ENCODE measurements at places on chromosomes 13 and 19.

GRCh38 chr19:40933025-40933424, 51.0 kb upstream of the CYP2A7 start:
- no peak for DNase-seq

DNA sequence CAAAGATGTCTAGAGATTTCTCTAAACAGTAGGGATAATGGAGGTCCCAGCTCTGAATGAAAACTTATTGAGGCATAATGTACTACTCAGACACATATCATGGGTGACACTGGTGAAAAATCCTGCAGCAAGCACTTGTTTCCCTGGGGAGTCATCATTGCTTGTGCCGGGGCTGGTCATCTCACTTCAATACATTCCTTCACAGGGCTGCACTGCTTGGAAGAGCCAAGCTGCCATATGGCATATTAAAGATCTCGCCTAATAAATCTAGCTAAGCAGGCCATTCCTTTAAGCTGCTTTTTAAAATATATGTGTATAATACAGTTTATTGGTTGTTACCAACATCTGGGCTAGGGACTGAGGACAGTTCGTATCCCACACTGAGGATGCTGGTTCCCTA, 332.2 kb upstream of the GPC6 start:
- DNase-seq = peak; percentile 61

- DNase-seq = no peak
Observed at GRCh38 chr19:39136225-39136940, 10.8 kb downstream of the PAK4 start.

DNA sequence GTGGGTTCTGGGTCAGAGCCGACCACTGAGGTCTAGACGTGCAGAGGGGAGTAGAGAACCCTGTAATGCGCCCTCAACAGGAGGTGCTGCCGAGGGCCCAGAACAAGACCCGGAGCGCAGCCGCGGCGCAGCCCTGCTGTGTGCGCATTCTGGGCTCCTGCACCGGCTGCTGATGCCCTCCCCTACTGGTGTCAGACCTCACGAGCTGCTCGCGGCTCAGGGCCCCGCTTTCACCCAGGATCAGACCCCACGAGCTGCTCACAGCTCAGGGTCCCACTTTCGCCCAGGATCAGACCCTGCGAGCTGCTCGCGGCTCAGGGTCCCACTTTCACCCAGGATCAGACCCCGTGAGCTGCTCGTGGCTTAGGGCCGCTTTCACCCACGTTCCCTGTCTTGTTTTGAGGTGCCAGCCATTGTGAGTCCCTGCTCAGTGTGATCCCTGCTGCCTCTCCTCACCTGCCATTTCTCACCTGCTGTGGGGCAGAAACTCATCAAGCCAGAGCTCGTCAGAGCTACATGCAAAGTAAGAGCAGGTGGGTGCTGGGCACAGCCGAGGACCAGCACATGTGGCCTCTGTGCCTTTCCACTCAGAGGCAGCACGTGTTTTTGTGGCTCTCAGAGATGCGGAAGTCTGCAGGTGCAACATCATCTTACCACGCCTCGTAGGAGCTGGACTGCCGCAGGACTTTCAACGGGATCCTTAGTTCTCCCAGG, 47.0 kb upstream of the C13orf46 start:
- DNase-seq = no peak

- DNase-seq = no peak
Observed at GRCh38 chr19:55831846-55832245, at the start of gene NLRP11. Gene NLRP11, minus strand, starts transcription at chr19:55831999. Its CDS starts 13,825 bp downstream, at chr19:55818174.

DNA sequence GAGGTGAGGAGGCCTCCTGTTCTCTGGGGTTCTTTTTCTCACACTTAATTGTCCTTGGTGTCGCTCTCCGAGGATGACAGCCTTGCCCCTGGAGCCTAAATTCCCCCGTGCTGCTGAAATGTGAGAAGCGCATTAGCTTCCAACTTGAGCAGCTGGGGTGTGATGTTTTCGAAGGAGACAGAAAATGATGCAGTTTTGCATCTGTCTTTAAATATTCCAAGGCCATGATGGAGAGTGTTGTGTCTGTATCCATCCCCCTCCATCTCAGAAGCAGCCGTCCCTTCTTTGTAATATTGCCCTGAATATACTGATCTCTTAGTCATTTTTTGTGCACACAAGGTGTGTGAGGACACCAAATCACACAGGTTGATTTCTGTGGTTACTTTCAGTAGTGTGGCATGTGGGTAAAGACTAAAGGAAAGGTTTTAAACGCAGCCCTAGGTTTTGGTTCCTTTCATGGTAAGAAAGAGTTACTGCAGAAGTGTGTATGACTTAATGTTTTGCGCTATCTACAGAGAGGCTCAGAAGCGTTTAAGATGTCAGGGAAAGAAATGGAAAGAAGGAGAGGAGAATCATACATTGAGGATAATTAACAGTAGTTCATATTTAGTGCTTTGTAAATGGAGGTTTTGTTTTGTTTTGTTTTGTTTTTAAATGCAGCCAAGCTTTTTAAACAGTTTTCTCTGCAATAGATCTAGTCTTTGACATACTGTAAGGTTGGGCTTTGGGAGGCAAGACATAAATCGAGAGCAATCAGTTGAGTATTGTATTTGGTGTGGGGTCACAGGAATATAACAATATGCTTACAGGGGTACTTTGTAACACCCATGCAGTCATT, 1.6 kb downstream of the NBEA start:
- DNase-seq = peak; percentile 32

DNA sequence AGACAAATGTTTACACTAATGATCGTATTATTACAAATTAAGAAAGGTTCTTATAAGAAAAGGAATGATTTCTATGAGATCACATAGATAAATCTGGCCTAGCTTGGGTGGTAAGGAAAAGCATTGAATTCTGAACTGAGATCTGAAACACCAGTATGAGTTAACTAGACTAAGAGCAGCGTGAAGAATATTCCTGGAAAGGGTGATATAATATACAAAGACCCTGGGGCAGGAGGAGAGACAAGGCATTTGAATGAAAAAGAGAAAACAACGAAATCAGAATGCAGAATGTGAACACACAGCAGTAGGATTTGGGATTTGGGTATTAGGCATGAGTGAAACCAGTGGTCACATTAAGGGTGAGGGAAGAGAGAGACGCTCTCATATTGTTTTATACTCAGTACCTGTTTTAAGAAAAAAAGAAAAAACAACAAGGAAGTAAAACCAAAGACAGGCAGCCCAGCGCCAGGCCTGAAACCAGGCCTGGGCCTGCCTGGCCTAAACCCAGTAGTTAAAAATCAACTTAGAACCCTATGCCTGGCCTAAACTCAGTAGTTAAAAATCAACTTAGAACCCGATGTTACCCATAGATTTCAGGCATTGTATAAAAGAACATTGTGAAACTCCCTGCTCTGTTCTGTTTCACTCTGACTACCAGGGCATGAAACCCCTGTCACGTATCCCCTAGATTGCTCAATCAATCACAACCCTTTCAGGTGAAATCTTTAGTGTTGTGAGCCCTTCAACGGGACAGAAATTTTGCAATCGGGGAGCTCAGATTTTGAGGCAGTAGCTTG, 287.1 kb downstream of the ITGBL1 start:
- DNase-seq = no peak

- DNase-seq = no peak
Observed at GRCh38 chr19:16026131-16026530, 50.2 kb upstream of the TPM4 start.

DNA sequence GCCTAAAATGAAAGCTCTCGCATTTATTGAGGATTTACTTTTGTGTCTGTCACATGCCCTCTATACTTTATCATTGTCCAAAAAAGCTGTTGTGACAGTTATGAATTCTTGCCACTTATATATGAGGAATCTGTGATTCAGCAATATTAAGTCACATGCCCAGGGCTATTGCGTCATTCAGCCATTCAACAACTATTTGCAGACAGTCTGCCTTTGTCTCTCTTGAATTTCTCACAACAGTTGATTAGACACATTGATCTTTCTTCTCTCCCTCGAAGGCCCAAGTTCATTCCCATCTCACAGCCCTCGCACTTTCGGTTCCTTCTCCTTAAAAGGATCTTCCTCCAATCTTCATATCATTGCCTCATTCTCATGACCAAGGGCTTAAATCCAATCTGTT, 342.6 kb downstream of the MZT1 start:
- no peak for DNase-seq

DNA sequence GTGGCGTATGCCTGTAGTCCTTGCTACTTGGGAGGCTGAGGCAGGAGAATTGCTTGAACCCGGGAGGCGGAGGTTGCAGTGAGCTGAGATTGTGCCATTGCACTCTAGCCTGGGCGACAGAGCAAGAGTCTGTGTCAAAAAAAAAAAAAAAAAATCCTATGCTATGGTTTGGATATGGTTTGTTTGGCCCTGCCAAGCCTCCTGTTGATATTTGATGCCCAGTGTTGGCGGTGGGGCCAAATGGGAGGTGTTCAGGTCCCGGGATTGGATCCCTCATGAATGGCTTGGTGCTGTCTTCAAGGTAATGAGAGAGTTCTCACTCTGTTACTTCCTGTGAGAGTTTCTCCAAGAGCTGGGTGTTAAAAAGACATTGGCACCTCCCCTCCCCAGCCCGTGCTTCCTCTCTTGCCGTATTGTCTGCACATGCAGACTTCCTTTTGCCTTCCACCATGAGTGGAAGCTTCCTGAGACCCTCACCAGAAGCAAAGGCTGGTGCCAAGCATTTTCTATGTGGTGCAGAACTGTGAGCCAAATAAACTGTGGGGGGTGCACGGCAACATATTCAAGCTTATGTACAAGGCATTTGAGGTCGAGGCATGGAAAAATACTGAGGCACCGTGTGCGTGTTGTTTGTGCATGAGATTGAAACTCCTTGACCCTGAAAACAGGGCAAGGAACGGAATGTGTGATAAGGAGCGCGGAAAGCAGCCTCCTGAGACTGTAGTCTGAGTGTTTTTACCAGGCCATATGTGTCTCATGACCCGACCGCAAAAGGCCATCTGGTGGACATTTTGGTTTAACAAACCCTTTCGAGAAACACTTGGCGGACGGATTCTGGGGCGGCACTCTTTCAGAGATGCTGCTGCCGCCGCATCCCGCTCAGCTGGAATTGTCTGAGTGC, 7.3 kb downstream of the SIGLEC9 start:
- DNase-seq = no peak

DNA sequence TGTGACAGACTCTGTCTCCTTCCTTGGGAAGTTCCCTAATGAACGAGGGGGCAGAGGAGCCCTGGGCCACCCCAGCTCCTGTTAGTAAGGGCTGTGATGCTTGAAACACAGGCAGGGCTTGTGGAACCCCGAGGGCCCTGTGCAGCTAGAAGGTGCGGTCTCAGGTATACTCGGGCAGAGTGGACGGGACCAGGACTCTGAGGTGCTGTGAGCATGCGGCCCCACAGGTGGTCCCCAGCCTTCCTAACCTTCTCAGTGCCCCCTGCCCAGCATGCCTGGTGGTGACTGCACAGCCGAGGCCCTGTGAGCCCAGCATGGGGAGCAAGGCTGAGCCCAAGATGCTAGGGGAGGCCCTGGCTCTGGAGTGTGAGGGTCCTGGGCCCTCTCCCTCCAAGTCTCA, 4.0 kb upstream of the SIGLEC8 start:
- no peak for DNase-seq

DNA sequence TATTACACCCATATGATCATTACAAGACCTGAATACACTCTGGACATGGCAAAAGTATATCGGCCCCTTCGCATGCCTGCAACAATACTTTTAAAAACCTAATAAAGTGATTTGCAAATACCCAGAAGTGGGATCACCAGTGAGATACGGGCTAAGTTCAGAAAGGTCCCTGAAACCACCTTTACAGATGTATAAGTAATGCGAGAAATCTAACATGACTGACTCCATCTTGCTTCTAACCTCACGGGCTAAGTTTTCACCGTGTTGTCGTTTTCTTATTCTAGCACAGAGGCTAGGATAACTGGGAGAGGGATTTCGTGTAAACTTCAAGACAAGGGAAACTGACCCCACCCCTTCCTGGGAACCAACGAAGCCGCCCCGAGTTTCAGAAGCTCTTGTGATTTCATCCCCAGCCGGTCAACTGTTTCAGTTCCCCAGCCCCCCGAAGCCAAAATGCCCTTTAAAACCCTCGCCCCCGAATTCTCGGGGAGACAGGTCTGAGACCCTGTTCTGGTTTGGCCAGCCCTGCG, 703 bp downstream of the NEK3 start:
- DNase-seq = no peak

GRCh38 chr13:45500492-45501174, 35.9 kb downstream of the COG3 start:
- no peak for DNase-seq

GRCh38 chr19:12767150-12767549, 8.2 kb downstream of the HOOK2 start:
- no peak for DNase-seq

GRCh38 chr13:95524264-95524901, 28.1 kb upstream of the CLDN10 start:
- no peak for DNase-seq

- no peak for DNase-seq
Observed at GRCh38 chr13:90717451-90717936, 630.0 kb upstream of the MIR17HG start.

- no peak for DNase-seq
Observed at GRCh38 chr19:18269070-18269723, 5.1 kb downstream of the IQCN start.

DNA sequence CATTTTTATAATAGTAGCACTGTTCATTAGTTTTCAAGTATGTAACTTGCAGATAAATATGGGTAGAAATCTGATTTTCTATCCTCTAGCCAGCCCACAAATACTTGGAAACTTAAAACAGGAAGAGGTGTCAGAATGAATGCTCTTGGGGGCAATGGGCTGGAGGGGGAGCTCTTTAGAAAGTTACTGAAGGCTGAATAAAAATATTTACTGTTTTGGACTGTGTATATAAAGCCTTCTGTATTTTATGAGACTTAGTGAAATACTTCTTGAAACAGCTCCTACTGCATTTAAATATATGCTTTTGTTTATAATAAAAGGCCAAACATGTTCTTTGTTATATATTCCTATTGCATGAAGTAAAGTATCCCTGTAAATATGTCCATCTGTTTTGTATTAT, 138.8 kb downstream of the RGCC start:
- no peak for DNase-seq

DNA sequence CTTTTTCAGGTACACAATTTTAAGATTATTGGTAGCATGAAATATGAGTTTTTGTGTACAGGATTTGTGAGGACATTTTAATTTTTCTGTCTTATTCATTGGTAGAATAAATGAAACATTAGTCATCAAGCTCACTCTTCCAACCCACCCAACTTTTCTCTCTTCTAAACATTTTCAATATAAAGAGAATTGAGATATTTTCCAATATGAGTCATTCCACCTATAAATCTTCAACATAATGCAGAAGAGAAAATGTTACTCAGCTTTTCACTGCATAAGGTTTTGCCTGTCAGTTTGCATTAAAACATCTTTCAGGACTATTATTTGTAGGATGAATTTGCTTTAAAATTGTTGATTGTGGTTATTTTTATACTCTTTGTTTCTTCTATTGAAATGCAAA, 330.7 kb downstream of the PCDH20 start:
- no peak for DNase-seq

DNA sequence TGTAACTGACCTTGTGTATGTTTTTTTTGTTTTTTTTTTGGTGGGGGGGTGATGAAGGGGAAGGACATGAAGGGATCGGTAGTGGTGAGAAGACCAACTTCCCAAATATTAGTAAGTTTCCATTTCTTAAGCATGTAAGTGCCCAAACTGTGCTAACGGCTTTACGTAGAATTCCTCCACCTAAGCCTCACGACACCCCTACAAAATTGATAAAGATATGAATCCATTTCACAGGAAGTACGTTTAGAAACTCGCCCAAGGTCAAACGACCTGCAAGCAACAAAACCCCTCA, 649 bp downstream of the UQCRFS1 start:
- no peak for DNase-seq
